ENCODE measurements at places on chromosomes 4 and X. TPM values are rescaled to one million over a fixed set of nuclear protein-coding genes. Genes with fewer than 3 reads are reported as not detected.

The MGAT4D gene
- not detected for total RNA-seq

The DUSP9 gene
- total RNA-seq, result not detected

The NOX1 gene
- total RNA-seq, result not detected

The C4orf51 gene
- total RNA-seq, result not detected

The C4orf54 gene
- 0.29 TPM for total RNA-seq

The CXCL3 gene
- total RNA-seq, result 8.7 TPM

The CXXC4 gene
- not detected for total RNA-seq
